ENCODE measurements at places on chromosomes 5 and 9.
A peak's percentile ranks its signal among the peaks of the same experiment; 100 is the strongest.

DNA sequence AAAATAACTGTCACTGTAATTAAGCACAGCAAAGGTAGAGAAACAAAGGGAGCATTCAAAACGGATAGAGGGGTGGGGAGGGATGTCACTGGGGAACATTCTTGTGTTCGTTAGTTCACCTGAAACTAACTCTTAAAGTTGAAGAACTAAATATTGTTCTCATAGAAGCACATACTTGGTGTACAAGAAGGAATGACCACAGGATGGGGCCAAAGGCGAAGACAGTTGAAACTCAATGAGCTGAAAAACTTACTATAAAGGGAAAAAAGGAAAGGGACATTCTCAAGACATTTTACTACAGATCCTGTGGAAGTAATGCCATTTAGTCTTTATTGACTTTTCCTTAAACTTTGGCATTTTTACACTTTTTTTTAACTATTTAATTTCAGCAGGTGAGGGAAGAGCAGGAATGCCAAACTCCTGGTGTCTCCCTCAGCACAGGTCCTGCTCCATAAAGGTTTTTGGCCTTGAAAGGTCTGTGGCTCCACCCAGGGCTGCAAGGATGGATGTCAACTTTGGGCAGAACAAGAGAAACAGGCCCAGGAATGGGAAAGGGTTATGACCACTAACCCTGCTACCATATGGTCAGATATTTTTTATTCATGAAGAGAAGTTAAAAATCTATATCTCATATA, 197.6 kb upstream of the RASA1 start:
- no peak for DNase-seq

GRCh38 chr9:110049699-110050450, 158.1 kb downstream of the C9orf152 start:
- no peak for DNase-seq

DNA sequence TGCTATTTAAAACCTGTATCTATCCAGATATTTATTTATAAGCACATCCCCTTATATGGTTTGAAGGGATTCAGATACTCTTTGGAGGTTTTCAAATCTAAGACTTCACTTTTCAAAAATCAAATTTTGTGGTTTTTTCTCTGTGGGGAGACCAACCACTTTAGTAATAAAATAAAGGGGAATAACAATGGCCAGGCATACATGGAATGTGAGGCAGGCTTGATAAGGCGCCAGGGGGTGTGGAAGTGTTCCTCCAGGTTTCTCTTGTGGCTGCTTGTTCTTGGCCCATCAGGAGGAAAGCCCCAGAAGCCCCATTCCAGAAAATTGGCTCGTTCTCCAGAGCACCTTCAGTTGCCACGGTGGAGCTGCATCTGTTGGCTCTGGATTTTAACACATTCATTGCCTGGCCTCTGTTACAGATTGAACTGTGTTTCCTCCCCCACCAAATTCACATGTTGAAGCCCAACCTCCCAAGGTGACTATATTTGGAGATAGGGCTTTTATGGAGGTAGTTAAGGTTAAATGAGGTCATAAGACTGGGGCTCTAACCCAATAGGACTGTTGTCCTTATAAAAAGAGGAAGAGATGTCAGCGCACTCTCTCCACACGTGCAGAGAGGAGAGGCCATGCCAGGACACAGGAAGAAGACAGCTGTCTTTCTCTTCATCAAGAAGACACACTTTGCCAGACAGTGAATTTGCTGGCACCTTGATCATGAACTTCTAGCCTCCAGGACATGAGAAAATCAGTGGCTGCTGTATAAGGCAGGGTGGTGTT, 195.9 kb downstream of the TMEM38B start:
- no peak for DNase-seq

GRCh38 chr5:177440211-177440989, 6.2 kb upstream of the PRR7 start:
- DNase-seq: no peak

DNA sequence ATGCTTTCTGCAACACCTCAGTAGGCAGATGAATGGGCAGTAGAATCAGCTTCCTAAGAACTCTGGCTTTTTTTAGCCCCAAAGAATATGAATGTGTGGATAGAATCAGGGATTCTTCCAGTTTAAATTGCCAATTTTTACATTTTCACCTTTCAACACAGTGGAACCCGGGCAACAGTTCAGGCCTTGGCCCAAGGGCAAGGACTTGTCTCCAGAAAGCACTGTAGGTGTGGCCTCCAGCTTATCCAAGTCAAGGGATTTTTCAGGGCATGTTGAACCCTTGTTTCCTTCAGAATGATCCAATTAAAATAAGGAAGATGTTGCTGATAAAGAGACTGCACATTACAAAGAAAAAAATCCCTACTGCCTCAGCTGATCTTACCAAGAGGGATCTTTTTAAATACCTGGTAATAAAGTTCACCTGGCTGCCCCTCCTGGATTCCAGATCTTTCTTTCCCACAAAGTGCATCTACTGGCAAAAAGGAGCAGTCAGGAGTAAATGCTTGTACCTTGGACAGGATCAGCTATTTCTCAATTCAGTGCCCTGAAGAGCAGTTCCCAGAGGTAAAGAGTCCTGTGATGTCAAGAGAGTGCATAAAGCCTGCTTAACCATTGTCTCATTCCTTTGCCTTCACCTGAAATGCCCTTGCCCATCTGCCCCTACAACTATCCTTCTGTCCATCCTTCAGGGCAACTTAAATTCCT, 80.1 kb upstream of the PLPP6 start:
- DNase-seq: no peak

DNA sequence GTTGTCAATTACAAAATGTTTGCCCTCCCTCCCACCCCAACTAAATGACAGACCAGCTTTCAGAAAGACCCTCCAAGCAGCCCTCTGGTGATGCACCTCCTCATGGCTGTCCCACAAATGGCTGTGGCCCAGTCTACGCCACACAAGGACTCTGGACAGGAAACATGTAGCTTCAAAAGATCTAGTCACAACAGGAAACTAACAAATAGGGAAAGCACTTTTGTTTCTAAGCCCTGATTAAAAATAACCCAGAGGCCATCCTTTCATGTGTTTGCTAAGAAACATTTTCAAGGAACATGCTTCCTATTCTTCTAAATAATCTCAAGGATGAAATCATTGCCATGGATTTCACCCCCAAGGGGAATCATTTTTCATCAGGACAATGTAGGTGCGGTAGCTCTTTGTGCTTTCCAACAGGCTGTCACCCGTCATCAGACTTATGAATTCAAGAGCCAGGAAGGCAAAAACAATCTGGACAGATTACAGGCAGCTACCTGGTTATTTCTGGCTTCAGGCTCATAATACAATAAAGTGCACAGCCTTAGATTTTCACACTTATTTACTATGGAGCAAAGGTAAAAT, 20.1 kb downstream of the PCSK1 start:
- no peak for DNase-seq

DNA sequence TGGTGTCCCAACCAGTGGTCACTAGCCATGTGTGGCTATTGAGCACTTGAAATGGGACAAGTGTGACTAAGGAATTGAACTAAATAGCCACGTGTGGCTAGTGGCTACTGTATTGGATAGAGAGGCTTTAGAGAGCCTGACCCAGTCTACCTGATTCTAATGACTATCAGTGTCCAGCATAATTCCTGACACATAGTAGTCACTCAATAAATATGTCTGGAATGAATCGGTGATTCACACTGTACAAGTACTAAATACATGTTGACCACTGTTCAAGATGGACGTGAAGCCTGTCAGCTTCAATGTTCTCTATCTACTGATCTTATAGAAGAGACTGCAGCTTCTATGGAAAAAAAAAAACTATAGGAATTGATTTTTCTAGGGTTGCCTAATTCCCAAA, 57.7 kb upstream of the MAST4 start:
- DNase-seq: no peak

GRCh38 chr9:113620377-113621161, 157.0 kb downstream of the RGS3 start:
- no peak for DNase-seq

DNA sequence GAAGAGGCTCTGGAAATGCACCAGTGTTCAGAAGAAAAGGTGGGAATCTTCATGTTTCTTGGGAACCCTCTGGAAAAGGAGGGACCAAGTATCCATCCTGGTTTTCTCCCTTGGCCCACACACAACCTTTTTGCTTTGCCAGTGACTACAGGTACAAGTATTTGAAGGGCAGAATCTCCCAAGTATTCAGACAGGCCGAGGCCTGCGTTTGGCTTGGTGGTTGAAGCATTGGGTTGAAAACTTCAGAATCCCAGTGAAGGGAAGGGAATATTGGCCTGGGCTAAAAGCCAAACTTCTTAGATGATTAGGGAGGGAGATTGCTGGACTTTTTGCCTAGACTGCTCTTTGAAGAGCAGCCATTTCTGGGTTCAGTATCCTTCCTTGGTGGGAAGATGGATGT, 71.9 kb downstream of the UBAP1 start:
- no peak for DNase-seq

DNA sequence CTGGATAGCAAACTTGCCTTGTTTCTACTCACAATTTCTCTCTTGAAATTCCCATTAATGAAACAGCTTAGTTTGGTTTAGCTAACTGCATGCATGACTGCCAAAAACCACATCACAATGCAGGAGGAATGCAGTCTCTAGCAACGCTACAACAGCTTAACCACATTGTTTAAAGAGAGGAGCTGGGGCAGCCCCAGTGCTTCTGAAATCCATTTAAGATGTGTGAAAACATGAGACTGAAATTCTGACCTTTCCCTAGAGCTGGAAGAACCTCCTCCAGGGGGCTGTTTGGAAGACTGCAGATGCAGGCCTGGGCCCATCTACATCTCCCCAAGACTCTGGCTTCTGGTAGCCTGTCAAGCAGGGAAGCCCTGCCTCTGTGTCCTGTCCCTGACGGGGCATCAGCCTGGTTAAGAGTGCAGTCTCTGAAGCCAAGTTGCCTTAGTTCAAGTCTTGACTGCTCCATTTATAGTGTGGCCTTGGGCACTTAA, 157.1 kb downstream of the ZNF462 start:
- DNase-seq: no peak

GRCh38 chr5:57033503-57033902, 81.6 kb upstream of the MIER3 start:
- DNase-seq: no peak

GRCh38 chr9:4048441-4048840, 251.4 kb downstream of the GLIS3 start:
- DNase-seq: no peak

DNA sequence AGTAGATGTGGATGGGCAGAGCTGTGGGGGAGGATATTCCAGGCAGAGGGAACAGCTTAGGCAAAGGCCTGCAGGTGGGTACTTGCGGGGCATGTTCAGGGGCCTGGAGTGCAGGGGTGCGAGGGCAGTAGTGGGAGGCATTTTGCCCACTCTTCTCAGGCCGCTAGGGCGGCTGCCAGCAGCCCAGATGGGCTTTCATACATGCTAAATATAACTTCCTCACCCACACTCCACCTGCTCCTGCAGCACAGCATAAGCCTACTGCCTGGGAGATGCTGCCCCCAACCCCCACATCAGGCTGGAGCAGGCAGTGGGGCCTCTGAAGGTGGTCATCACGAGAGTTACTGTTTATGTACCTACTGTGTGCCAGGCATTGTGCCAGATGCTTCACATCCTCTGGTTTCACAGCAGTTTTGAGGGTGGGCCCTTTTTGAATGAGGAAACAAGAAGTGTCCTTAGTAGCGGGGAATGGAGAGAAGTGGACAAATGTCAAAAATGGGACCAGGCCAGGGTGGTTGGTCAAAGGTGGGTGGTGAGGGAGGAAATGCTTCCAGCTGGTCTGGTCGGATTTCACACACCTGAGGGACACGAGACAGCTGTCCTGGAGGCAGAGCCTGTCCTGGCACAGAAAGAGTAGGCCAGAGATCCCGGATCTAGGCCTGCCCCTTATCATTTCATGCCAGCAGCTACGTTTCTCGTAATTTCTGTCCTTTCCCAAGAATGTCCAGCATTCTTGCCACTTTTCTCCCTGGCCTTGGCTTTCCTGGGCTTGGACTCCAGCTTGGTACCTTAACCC, 12.1 kb downstream of the RGS14 start:
- no peak for DNase-seq

DNA sequence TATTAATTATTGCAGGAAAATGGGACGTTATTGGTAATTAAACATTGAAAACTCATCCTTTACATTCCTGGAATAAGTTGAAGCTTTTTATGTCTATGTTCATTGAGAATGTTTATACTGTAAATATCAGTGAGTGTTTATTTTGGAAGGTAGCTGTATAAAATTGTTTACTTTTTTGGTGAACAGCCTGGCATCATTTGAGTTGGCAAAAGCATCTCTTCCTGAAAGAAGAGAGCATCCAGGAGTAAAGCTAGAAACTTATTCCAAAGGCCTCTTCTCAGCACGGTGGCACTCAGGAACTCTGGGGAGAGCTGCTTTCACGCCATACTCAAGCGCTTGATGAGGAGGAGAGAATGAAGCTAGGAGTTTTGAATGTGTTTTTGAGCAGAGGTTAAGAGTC, 79.9 kb downstream of the GAPVD1 start:
- no peak for DNase-seq

- no peak for DNase-seq
Measured at GRCh38 chr9:111525056-111525977, at the start of gene ZNF483. TSS of gene ZNF483 (plus strand) at chr9:111525179. CDS start at chr9:111527396, 2,217 bp downstream.

DNA sequence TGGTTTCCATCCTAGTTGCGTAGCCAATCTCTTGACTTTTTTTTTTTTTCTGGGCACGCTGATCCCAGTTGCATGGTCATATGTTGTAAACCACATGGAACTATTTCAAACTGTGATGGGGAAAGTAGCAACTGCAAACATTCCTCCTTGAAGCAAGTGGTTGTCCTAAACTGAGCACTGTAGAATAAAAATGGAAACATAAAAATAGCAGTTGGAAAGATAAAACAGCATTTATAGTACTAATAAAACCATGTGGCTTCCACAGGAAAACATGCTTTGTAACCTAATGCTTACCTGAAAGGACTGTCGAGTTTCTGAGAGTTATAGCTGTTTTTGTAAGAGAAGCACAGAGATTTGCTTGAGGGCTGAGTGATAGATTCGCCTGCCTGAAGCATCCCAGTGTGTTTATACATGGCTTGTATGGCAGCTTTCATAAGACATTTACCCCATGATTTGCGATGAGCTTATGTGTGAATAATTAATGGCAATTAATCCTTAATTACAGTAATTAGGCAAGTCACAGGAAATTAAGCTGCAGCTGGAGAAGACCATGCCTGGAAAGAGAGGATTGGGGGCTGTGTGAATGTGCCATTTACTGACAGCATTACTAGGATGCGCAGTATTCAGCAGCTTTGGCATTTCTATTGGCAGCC, 136.5 kb downstream of the PBX3 start:
- no peak for DNase-seq

- DNase-seq: peak; percentile 6
Measured at GRCh38 chr9:35907711-35908503, 1.4 kb upstream of the SPAAR start.
